ENCODE measurements at places on chromosomes 7 and 10.

- DNase-seq, result no peak
These were observed 47.1 kb downstream of the VSTM4 start for GRCh38 chr10:49068209-49068608.

DNA sequence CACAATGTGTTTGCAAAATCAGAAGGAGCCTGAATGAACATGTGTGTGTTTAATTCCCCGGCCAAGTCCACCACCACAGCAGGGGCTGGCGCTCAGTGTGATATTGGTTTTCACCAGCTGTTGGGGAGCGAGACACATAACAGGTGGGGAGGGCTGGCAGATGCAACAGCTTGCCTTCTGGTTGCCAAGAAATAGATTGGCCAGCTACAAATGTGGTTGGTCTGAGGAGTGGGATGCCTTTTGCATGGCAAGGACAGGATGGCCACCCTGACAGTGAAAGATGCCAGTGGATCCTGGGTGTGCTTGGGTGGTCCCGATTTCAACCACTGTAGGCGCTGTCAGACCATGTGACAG is 292.5 kb upstream of the FZD8 start:
- DNase-seq, result no peak

DNA sequence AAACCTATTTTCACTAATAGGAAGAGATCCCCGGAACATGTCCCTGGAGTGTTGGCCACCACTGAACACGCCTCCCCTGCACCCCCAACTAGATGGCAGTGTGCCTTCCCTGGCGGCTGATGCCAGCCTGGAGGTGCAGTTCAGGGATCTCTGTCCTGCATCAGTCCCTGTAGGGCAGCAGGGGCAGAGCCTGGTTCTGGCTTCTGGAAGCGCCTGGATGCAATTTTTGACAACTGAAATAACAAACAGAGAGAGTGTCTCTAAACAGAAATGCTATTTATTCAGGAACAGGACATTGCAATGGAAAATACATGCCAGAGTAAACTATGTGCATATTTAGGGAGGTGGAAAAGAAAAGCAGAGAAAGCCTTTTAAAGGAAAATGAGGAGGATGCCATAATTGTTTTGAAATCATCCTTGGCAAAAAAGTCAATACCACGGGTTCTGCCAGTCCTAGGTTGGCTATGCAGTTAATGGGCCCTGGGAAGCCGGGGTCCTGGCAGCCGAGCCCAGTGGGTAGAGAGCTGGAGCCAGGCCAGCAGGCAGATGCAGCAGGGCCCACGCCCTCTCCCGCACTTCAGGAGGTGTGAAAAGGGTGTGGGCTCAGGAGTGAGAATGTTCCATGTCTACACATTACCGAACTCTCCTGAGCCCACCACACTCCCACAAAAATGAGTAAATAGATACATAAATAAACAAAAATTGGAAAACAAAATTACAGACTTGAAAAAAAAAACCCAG is 18.5 kb downstream of the ANTXRL start:
- no peak for DNase-seq

DNA sequence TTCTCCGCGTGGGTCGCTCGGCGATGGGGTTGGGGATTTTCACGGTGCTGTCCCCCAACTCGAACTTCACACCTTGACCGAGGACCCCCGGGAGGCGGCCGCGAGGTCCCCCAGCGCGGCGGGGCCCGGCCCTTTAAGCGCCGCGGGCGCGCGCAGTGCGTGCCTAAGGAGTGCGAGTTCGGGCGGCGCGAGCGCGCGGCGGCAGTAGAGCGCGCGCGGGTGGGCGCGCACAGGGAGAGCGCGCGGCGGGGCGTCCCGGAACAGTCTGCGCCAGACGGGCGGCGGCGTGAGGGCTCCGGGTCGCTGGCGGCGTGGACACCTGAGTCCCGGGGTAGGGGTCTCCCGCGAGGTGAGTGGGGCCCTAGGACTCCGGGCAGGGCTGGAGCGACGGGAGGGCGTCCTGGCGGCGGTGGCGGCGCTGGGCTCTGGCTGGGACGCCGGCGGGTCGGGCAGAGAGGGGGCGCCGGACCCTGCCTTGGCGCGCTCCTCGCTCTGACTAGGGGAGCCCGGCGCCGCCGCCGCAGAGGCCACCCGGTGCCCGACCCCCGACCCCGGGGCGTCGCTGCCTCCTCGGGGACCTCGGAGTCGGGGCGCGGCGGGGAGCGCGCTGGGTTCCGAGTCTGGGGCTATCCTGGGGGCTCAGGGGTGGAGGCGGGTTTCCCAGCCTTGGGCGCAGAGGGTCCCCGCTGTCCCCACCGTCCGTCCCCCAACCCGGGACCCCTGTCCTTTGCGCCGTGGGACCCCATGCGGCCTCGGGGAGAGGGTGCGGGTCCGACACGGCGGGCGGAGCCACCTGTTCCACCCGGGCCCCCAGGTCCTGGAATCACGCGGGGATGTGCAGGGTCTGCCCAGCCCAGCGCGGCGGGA is at the start of gene PROSER2:
Gene PROSER2, plus strand, starts transcription at position 235 of the 867 bp plus-strand sequence. CDS start 28,722 bp downstream, outside the sequence.
- peak; percentile 22 for DNase-seq

DNA sequence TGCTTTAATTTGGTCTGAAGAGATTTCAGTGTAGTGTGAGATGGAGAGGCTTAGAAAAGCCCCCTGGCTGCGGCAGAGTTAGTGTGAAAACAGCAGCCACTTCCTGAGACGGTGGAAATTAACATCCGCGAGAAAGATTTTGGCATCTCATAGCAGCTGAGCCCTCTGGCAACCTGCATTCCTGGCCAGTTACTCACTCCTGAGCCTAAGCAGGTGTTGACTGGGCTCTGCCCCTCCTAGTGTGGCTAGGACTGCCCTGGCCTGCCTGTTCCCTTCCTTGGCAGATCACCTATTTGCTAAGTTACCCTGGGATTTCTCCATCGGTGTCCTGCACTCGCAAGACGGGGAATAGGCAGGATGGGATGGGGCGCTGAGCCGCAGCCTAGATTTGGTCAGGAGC is 57.6 kb upstream of the LMTK2 start:
- DNase-seq, result no peak

DNA sequence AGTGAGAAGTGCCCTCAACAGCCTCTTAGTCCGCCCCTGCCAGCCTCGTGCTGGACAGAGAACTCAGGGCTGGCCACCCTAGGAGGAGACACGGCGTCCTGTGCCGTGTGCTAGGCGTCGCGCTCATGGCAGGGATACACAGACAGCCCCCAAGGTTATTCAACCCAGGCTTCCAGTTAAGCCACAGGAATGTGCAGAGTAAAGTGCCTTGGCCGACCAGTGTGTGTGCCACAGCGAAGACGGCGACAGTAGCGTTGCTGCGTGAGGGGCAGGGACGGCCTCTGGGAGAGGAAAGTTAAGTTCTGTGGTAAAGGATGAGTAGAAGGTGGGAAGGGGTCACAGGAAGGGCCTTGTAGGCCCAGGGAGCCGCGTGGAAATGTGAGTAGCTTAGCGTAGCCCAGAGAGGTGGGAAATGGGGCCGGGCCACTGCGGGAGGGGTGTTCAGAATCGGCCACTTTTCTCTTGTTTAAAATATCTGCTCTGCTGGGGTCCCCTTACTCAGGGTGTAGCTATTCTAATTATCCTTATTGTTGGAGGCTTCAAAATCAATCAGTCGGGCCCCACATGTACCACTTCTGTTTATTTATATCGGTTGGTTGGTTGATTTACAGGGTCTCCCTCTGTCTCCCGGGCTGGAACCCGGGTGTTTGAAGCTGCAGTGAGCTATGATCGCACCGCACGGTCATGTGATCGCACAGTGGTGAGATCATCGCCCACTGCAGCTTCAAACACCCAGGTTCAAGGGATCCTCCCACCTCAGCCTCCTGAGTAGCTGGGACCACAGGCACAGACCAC is 24.5 kb downstream of the TMEM120A start:
- DNase-seq, result no peak

GRCh38 chr7:104416866-104417393 is 88.5 kb downstream of the LHFPL3 start:
- no peak for DNase-seq

GRCh38 chr7:103981003-103981423 is 8.4 kb downstream of the RELN start:
- no peak for DNase-seq

GRCh38 chr10:13893926-13894325 is 307.2 kb downstream of the PRPF18 start:
- no peak for DNase-seq

DNA sequence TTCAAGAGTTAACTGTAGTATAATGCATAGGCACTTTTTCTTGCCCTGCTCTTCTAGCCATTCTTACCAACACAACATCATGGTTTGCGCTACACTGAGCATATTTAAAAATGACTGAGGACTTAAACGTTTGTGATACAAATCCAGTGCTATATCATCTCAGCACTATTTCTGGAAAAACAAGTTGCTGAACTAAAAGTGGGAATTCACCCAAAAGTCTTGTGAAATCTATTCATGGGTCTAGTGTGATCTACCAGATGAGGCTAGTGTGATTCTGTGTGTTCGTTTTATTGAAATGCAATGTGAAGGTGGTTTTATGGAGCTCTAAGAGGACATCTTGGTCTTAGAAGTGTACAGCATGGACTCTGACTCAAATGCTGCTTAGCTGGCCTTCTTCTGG is 584.6 kb upstream of the POM121L12 start:
- DNase-seq, result no peak

- DNase-seq, result no peak
These were observed 384.2 kb downstream of the TYW1 start for GRCh38 chr7:67380858-67381257.

DNA sequence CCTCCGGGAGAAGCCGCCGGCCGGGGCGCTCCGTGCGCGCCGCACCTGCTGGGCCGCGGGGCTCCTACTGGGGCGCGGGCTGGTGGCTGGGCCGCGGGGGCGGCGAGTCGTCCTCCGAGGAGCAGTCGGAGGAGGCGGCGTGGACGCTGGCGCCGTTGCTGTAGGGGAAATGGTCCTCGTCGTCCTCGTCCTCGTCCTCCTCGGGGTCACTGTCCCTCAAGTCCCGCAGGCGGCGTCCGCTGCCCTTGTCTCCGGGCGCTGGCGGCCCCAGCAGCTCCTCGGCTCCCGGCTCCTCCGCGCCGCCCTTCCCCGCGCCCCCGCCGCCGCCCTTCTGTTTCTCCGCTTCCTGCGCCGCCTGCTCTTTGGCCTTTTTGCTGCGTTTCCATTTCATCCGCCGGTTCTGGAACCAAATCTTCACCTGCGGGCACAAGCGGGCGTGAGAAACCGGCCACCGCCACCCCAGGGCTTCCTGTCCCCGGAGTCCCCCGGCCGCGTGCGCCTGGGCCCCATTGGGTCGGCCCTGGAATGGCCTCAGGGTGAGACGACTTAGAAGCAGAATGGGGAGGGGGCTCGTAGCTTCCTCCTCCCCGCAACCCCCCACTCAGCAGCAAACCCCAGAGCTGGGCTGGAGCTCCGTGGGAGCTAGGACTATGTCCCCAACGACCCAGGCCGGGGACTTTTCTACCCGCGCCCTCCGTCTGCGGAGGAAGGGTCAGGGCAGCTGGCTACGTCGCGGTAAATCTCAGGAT is 4.8 kb downstream of the MNX1 start:
- no peak for DNase-seq

- DNase-seq, result no peak
These were observed 35.0 kb downstream of the GNA12 start for GRCh38 chr7:2808891-2809665.

DNA sequence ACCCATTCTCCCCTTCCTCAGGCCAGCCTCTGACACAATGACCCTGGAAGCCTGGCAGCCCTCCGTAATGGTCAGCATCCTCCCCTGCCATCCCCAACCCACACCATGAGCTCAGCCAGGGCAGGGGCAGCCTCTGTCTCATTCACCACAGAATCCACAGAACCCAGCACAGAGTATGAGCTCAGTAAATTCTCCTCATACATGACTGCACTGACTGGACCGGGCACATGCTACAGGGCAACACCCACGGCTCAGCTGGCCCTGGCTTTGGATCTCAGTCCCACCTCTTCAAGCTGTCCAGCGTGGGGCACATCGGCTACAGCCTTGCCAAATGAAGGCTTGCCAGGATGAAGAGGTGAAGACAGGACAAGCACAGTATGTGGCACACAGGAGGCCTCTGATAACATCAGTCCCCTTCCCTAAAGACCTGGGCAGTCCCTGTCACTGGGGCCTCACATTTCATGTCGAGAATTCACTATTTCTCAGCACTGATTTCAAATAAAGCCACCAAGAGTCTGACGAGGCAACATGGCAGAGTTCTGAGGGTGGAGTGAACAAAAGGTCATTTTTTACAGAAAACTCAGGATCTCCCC is 7.9 kb downstream of the GPRIN2 start:
- peak; percentile 3 for DNase-seq

GRCh38 chr7:108973075-108973474 is 403.4 kb downstream of the DNAJB9 start:
- no peak for DNase-seq

DNA sequence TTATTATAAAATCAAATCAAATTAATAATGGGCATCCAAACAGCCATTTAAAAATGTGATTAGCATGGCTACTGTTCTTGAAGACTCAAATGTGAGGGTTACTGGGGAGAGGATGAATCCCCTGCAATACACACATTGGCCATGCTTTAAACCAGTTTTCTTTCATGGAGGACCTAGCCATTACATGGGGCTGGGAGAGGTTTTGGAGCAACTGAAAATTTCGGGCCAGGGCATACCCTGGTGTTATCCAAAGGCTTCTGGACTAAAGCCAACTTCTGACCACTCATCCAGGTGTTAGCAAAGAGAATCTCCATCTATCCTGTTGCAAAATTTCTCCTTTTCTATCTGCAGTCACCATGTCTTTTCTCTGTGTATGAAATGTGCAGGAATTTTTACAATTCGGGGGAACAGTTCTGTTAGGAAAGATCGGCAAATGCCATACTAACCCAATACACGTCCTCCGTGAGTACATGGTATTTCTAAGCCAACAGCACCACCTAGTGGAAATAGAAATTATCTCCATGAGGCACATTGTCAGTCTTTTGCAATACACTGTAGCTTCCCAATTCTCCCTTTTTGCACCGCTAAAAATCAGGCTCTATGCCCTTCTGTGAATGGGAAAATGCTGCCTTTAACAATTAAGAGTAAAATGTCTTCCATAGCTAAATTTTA is 47.0 kb upstream of the ZNF107 start:
- DNase-seq, result peak; percentile 11

DNA sequence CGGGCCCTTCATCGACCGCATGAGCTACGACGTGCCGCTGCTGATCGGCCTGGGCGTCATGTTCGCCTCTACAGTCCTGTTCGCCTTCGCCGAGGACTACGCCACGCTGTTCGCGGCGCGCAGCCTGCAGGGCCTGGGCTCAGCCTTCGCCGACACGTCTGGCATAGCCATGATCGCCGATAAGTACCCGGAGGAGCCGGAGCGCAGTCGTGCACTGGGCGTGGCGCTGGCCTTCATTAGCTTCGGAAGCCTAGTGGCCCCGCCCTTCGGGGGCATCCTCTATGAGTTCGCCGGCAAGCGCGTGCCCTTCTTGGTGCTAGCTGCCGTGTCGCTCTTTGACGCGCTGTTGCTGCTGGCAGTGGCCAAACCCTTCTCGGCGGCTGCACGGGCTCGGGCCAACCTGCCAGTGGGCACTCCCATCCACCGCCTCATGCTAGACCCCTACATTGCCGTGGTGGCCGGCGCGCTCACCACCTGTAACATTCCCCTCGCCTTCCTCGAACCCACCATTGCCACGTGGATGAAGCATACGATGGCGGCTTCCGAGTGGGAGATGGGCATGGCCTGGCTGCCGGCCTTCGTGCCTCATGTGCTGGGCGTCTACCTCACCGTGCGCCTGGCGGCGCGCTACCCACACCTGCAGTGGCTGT is 1.2 kb downstream of the SLC18A3 start:
- no peak for DNase-seq

DNA sequence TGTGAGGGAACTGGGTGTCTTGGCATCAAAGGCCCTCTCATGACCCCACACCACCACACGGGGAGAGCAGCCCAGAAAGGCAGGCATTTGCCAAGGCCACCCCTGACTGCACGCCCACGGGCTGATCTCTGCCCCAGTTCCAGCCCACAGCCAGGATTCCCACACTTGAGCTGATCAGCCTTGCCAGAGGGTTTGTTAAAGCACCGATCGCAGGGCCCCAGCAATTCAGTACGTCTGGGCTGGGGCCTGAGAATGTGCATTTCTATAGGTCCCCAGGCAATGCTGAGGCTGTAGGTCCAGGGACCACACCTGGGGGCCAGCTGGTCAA is 103.9 kb downstream of the TNS3 start:
- no peak for DNase-seq
